ENCODE measurements at places on chromosomes 13 and 19. TPM values are rescaled to one million over a fixed set of nuclear protein-coding genes. Genes with fewer than 3 reads are reported as not detected.

IGFL2 gene
- total RNA-seq: 7.2 TPM

ZNF556 gene
- total RNA-seq: 2.4 TPM

DCLK1 gene
- 4.9 TPM for total RNA-seq

MBD3L3 gene
- 2.6 TPM for total RNA-seq

PLIN4 gene
- total RNA-seq: 3.7 TPM

TIMM44 gene
- 71.2 TPM for total RNA-seq

ZSCAN4 gene
- total RNA-seq: 0.12 TPM

PRRG2 gene
- 1.9 TPM for total RNA-seq

CYP4F3 gene
- total RNA-seq: 0.74 TPM

PLPPR3 gene
- total RNA-seq: 20.1 TPM

ZNF726 gene
- total RNA-seq: 9.2 TPM

SPINT2 gene
- total RNA-seq: 389 TPM

TUBGCP3 gene
- 53.1 TPM for total RNA-seq

OXGR1 gene
- not detected for total RNA-seq

LHB gene
- total RNA-seq: 13.9 TPM

VAV1 gene
- total RNA-seq: 4.5 TPM

ZNF587 gene
- 31.2 TPM for total RNA-seq

KLK3 gene
- total RNA-seq: 0.81 TPM

HTR2A gene
- total RNA-seq: 0.74 TPM

ANGPTL4 gene
- total RNA-seq: 18.5 TPM

IZUMO4 gene
- 208 TPM for total RNA-seq

SBK3 gene
- 0.39 TPM for total RNA-seq

STARD13 gene
- total RNA-seq: 24.4 TPM

PDE4A gene
- 35.0 TPM for total RNA-seq

CD209 gene
- total RNA-seq: 0.55 TPM

FBXO27 gene
- total RNA-seq: 16.5 TPM

MTUS2 gene
- total RNA-seq: 9.2 TPM

COL5A3 gene
- total RNA-seq: 5.5 TPM

ZNF264 gene
- 48.3 TPM for total RNA-seq

TLE2 gene
- total RNA-seq: 76.6 TPM

ZNF57 gene
- total RNA-seq: 27.0 TPM

ADAT3 gene
- total RNA-seq: 16.7 TPM

MRPL34 gene
- total RNA-seq: 180 TPM

TTC9B gene
- 0.50 TPM for total RNA-seq

NAT14 gene
- 16.0 TPM for total RNA-seq

EPSTI1 gene
- 9.6 TPM for total RNA-seq

SLC17A7 gene
- total RNA-seq: 2.2 TPM

GJA3 gene
- total RNA-seq: 10.2 TPM

CGB2 gene
- total RNA-seq: 0.99 TPM

PLK5 gene
- total RNA-seq: 31.5 TPM

ZNF99 gene
- 3.0 TPM for total RNA-seq

CRLF1 gene
- 4.3 TPM for total RNA-seq

UHRF1 gene
- 10.0 TPM for total RNA-seq

ZSCAN1 gene
- total RNA-seq: 6.5 TPM

PINLYP gene
- total RNA-seq: 5.9 TPM

CBLC gene
- 6.9 TPM for total RNA-seq

CLDND2 gene
- total RNA-seq: 10.0 TPM

CERS4 gene
- total RNA-seq: 68.6 TPM

HCST gene
- total RNA-seq: 0.87 TPM

DCT gene
- 2.7 TPM for total RNA-seq

SYCN gene
- total RNA-seq: 192 TPM

CASP14 gene
- 0.12 TPM for total RNA-seq

C1QTNF9 gene
- 0.43 TPM for total RNA-seq

NANOS2 gene
- 4.8 TPM for total RNA-seq

RPL18 gene
- total RNA-seq: 1,537 TPM

ETV2 gene
- 14.4 TPM for total RNA-seq

METTL21C gene
- total RNA-seq: not detected

ZNF625 gene
- 6.5 TPM for total RNA-seq
